NCI-H1930 (cell line): ENCODE measurements at places on chromosomes 12 and 14.
A peak's percentile ranks its signal among the peaks of the same experiment; 100 is the strongest.

DNA sequence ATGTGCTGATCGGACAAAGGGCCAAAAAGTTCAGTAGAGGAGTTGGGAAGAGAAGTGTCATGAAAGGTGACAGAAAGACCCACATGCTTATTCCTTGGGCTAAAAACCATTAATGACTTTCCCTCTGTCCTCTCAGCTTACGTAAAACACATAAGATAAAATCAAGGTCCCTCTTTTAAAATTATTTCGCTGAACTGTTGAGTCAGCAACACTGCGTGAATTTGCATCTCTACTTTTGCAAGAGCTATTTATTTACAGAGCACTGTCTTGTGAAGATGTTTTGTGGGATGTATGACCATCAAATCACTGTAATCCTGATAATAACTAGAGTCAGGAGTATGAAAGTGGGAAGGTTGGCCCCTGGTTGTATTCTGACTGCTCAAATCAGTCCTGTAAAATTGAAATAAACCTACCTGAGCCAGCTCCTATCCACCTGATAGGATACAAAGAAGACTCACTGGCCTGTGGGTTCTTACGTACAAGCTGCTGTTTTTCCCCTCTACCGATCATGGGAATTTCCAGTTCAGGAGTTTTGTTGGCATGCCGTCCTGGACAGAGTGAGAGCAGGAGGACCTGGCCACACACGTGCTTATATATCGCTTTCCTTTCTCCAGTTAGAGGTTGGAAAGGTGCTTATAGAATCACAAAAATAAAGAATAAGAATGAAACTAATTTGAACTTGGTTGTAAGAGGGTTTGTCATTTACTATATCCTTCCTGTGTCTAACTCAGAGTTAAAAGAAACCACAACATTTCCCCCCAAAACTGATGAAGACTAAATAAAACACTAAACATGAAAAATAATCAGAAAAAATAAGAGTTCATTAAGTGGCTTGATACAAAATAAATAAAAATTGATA, 42.9 kb downstream of the IFNG-AS1 start:
- no peak for DNase-seq

GRCh38 chr14:93715279-93715927, 72.9 kb downstream of the PRIMA1 start:
- DNase-seq = no peak

- no peak for DNase-seq
These were observed 195.5 kb upstream of the DAAM1 start for GRCh38 chr14:58992935-58993334.

DNA sequence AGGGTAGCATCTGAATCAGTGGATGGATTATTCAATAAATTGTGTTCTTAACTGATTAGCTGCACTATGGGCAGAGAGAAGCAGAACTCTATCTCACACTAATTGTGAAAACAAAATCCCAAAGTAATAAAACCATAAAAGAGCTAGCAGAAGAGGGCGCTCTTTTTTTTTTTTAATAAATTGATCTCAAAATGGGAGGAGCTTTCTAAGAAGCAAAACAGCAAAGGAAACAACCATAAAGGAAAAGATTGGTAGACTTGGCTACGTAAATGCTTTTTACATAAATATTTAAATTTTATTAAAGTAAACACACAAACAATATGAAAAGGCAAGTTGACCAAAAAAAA, 1.5 kb upstream of the TM7SF3 start:
- peak; percentile 12 for DNase-seq

DNA sequence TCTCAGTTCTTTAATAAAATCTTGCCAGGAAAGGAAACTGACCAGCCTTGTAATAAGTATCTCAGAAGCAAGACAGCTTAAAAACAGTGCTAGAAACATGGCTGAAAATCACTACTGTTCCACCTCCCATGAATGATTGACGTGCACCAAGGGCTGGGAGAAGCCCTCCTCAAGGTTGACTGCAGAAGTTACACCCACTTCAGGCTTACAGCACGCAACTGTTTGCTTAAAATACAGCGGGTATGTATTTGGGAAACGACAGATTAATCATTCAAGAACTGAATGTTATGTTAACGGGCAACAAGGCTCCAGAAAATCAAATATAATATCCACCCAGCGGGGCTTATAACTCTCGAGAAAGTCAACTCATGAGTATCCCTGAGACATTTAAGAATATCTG, 22.1 kb downstream of the PRKD1 start:
- no peak for DNase-seq

GRCh38 chr12:48216785-48217184, 13.7 kb upstream of the OR10AD1 start:
- DNase-seq = no peak

DNA sequence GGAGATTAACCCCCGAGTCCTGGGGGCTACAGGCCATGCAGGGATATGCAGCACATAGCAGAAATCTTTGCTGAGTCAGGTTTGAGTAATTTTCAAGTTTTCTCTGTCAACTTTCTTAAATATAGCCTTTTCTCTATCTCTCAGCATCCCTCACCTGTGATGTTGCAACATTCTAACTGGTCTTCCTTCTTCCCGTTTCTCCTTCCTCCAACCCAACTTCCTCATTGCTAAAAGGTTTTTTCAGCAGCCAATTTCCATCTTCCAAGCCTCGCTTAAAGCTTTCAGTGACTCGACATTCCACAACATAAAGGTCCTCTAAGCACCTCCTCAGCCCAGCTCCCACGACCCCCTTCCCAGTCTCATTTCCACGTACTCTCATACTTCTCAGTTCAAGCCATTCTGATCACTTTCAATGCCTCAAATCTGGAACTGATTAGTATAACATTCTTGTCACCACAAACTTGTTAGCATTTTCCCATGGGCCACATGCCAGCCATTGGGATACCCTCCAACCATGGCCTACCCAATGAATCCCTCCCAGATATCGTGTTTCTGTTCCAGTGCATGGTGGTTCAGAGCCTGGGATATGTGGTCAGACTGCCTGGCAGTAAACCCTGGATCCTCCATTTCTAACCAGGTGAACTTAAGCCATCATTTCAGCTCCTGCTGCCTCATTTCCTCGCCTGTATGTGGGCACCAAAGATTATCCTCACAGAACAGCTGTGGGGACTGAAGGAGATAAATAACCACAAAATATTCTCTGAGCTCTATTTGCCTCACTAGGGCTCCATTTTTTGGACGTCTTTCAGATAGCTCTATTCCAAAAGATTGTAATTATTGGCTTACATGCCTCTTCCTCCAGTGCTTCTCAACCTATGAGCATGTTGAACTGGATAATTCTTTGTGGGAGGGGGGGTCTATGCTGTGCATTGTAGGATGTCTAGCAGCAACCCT, 65.8 kb downstream of the KCNK10 start:
- no peak for DNase-seq

- DNase-seq = no peak
These were observed 19.9 kb downstream of the LRRC9 start for GRCh38 chr14:59939828-59940227.

DNA sequence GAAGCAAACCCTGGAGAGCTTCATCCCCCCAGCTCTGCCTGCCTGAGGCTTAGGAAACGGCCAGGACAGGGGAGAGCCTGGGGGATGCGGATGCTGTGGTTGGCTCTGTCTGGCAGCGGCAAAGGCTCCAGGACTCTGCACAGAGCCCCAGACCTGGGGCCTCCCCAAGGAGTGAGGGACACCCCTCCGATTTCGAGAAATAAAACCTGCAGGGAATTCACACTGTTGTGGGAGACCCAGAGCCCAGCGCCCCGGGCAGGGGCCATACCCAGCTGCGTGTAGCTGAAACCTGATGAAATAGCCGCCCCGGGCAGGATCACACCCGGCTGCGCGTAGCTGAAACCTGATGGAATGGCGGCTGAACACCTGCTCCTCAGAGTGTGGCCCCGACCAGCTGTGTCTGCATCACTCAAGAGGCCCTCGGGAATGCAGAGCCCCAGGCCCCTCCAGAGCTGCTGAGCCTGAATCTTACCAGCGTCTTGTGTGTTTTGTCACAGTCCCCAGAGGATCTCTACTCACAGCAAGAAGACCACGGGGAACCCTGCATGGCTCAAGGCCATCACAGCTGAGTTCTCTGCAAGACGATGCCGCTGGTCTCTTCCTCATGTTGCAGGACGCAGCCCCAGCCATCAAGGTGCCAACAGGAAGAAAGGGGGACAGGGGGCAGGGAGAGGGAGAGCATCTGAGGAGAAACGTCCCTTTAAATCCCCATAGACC, 46.5 kb upstream of the GALNT9 start:
- no peak for DNase-seq

- DNase-seq = no peak
These were observed 68.6 kb upstream of the MAX start for GRCh38 chr14:65170768-65171507.

DNA sequence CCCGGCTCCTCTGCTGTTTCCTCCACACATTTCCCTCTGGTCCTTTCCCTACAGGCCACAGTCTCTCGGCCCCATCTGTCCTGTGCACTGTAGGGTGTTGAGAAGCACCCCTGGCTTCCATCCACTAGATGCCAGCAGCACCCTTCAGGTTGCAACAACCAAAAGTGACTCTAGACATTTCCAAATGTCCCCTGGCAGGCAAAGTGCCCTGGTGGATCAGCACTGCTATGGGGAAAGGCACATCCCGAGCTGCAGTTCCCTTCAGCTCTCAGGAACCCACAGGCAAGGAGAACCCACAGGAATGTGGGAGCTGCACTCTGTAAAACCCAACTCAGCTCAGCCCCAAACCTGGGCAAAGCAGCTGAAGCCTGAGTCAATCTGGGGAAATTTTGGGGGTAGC, 77.0 kb downstream of the RBM19 start:
- no peak for DNase-seq

DNA sequence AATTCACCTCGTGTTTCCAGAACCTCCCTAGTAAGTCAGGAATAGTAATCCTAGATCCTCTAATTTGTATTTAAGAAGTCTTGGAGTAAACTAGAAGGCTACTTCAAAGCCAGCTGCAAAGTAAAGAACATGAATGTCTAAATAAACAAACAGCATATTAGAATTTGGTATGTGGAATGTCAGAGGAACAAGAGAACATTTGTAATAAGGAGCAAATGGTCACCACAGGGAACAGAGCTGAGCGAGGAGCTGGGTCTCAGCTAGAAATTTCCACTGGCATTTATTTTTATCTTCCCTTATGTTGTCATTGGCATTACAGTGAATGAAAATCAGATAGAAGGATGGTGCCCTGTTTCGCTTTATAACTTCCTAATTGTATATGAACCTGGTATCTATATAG, 50.2 kb downstream of the FRMD6 start:
- no peak for DNase-seq
